ENCODE measurements at places on chromosomes 3 and 15.

DNA sequence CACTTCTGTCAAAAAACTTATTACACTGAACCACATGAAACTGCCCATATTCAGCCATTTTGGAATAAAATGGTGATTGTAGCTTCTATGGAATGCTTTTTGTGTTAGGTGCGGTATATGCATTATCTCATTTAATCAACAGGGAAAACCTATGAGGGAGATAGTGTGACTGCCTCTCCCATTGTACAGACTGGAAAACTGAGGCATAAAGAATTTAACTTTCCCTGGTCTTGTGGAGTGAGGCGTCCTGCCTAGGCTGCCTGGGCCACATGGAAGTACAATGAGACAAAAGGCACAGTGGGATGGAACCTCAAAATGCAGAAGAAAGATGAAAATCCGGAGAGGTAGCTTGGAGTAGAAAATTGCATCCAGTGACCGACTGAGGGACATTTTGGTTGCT is 80.2 kb downstream of the RPLP1 start:
- DNase-seq = no peak

DNA sequence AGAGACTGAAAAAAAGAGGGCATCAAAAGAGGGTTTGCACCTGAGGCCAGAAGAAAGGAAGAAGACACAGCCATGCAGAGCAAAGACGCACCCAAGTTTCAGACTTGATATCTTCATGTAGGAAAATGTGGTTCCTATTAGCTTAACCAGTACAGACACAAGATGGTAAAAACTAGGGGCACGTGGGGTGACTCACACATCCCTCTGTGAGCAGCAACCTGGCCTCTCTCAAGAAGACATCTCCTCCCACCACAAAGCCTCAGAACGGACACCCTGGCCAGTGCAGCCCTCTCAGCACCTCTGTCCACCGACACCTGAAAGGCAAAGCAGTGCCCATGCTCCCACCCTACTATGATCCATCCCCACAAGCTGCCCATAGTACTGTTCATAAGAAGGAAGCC is 33.3 kb downstream of the GLB1 start:
- no peak for DNase-seq

GRCh38 chr3:38573556-38573955 is 75.9 kb downstream of the SCN5A start:
- DNase-seq = no peak

GRCh38 chr3:104032283-104032682 is 1334.4 kb upstream of the ALCAM start:
- no peak for DNase-seq

Data from HAP-1 (cell line).